GM10248 (cell line): ENCODE measurements at places on chromosomes 12 and 14.
A peak's percentile ranks its signal among the peaks of the same experiment; 100 is the strongest.

DNA sequence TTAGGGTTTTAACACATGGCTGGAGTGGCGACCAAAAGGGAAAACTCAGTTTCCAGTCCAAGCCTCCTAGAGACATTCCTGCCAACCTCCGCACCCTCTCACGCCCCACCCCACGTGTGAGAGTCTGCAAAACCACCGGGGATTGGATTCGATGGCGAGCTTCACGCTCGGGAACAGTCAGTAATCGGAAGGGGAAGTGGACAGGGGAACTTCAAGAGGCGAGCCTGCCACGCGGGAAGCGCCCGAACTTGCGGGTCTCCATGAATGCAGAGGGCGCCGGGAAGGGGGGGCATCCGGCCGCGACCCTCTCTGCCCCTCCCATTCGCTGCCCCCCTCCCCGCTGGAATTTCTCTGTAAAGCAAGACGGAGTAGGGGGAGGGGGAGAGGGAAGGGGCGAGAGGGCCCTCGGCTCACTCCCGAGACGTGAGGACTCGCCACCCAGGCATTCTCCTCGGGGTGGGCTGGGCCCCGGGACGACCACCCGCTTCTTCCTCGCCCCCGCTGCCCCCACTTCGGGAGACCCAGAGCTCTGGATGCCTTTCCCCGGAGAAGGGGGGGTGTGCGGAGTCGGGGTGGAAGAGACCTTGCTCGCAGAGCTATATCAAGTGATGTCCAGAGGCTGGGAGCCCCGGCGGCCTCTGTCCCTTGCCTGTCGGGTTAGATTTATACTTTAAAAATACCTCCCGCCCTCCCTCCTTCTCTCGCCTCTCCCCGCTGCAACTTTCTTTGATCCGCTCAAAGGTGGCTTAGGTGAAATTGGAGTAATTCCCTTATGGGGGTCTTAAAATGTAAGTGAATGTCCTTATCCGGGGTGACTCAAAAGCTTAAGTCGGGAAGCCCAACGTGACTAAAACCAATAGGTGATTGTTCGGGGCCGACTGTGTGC, 2.5 kb upstream of the CCND2 start:
- DNase-seq: no peak

- DNase-seq: peak; percentile 67
Measured at GRCh38 chr14:31937730-31938346, 139.3 kb upstream of the ARHGAP5 start.

GRCh38 chr14:103499709-103500108, 22.9 kb downstream of the CKB start:
- DNase-seq: no peak

GRCh38 chr12:58408516-58408915, 467.1 kb downstream of the ATP23 start:
- DNase-seq: no peak

GRCh38 chr12:79747274-79747673, 56.5 kb upstream of the PAWR start:
- no peak for DNase-seq

- no peak for DNase-seq
Measured at GRCh38 chr12:110861729-110862128, 14.9 kb downstream of the CCDC63 start.

DNA sequence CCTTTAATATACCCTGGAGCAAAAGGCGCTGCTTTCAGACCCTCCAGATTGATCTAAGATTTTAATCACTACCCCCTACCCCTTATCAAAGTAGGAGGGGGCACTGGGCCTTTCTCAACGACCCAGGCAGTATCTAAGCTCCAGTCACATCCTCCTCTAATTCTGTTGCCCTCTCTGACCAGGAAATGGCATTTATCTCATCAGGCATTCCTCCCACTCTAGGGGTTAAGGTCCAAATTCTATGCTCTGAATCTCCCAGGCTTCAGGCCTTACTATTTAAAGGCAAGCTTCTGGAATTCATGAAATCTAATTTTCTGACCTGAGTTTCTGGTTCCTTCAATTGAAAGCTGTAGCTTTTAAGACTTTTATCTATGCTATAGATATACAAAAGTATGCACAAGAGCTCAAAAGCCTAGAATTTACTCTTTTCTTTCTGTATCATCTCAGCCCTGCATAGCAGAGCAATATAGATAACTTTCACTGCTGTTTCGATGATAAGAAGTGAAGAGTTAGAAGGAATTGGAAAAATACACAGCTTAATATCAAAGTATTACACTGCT, 622.9 kb downstream of the RPS29 start:
- no peak for DNase-seq

- no peak for DNase-seq
Measured at GRCh38 chr14:61279082-61279481, 2.1 kb downstream of the TMEM30B start.

GRCh38 chr12:132373901-132374611, 44.7 kb upstream of the GALNT9 start:
- no peak for DNase-seq

GRCh38 chr12:90321369-90321768, 612.7 kb upstream of the ATP2B1 start:
- no peak for DNase-seq

DNA sequence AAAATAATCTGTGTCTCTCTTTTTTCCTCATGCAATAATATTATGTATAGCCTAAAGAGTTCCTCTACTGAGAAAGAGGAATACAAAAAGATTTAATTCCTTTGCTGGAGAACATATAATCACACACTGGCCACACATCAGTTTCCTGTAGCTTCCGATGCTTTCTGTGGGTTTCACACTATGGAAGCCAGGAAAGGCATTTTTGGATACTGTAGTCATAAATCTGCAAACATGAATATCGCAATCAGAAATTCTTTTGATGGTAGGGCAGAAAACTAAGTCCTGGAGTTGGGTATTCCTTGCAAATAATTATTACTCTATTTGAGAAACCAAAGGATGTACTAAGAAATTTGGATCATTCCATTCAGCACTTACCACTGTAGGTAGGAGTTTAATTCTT, 260.0 kb downstream of the ACSS3 start:
- DNase-seq: no peak

GRCh38 chr12:52364901-52365489, 2.3 kb downstream of the KRT85 start:
- no peak for DNase-seq

- no peak for DNase-seq
Measured at GRCh38 chr12:122138181-122138580, 35.8 kb downstream of the IL31 start.

- no peak for DNase-seq
Measured at GRCh38 chr14:105367116-105368031, 31.0 kb upstream of the TEX22 start.

- no peak for DNase-seq
Measured at GRCh38 chr12:131852551-131853299, 24.5 kb downstream of the MMP17 start.

GRCh38 chr12:47393403-47393790, 312.4 kb downstream of the RPAP3 start:
- DNase-seq: no peak

GRCh38 chr12:102297412-102297811, 99.8 kb upstream of the PMCH start:
- DNase-seq: no peak

GRCh38 chr12:46366771-46367170, 5.8 kb downstream of the SLC38A2 start:
- DNase-seq: no peak

DNA sequence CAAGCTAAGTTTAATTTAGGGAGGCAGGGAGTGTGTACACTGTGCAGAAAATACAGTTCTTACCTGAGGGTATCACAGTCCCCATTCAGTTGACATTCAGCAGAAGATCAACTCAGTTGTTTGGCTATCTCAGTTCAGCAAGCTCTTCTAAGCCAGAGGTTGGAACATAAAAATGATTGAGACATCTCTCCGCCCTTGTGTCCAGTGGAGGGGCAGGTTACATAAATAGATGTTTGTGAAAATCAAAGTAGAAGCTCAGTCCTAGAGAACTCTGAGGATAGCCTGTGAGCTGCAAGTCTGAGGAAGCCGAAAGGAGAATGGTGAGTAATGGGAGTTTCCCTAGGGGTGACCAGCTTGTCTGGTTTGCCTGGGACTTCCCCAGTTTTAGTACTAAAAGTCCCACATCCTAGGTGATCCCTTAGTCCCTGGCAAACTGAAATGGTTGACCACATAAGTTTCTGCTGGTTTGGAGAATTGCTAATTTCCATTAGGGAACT, 251.4 kb upstream of the ATP2B1 start:
- DNase-seq: peak; percentile 39

DNA sequence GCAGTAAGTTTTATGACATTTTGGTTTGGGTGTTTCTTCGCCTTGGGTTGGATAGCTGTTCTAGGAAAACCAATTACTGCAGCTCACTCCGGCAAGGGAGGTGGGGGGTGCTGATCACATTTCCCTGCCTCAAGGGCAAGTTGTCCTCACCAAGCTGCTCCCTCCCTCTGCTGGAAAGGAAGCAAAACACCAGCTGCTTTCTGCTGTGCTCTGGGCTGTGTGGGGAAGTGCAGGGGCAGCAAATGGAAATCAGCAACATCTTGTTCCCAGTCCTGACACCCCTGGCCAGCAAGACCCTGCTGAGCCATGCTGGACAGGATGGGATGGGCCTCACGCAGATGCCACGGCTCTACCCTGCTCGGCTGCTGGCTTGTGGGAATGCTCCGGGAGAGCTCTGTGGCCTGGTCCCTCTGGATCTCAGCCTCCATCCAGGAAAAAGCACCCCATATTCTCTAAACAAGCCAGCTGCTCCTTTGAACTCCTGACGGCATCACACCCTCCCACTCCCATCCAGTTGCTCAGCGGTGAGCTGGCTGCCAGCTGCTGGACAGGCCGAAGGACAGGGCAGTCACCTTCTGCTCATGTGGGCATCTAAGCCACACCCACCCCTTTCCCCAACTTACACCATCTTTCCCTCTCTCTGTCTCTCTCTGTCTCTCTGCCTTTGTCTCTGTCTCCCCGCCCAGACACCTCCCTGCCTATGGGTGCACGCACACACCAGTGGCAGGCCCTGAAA, 52.4 kb upstream of the EIF5 start:
- DNase-seq: no peak

DNA sequence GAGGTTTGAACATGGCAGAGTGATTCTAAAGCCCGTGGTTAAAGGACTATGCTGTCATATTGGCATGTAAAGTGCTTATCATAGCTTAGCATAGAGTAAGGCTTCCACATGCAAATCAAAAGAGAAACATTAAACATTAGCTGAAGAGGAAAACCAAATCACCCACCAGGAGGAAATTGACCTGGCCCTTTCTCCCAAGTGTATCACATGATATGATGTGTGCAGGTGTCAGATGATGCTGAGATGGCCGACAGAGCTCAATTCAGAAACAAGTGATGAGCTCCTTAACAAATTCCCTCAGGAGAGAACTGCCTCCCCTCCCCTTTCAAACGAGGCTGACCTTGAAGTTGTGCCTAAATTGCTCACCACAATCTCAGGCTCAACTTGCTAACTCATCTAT, 217.1 kb upstream of the BTG1 start:
- DNase-seq: peak; percentile 24

GRCh38 chr14:93645200-93645599, 143.1 kb downstream of the PRIMA1 start:
- no peak for DNase-seq

DNA sequence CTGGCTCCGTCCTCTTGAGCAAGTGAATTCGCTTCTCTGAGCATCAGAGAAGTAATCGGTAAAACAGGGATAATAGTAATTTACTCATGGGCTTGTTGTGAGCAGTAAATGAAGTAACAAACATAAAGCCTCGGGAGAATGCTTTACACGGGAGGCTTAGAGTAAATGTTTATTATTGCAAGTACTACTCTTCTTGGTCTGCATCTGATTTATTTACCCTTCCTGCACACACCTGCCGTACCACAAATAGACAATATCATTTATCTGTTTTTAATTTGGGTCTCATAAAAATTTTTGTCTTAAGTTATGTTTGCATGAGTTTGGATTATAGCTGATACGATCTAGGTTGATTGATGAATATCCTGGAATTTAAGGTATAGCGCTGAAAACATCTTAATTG, 7.8 kb upstream of the COL2A1 start:
- DNase-seq: no peak

GRCh38 chr12:42666671-42667243, 77.2 kb upstream of the PRICKLE1 start:
- no peak for DNase-seq
